ENCODE measurements at places on chromosomes 5 and 9. TPM values are rescaled to one million over a fixed set of nuclear protein-coding genes. Genes with fewer than 3 reads are reported as not detected.

- no peak for DNase-seq
Observed at GRCh38 chr5:52831786-52832511, 44.2 kb downstream of the ITGA1 start.

DNA sequence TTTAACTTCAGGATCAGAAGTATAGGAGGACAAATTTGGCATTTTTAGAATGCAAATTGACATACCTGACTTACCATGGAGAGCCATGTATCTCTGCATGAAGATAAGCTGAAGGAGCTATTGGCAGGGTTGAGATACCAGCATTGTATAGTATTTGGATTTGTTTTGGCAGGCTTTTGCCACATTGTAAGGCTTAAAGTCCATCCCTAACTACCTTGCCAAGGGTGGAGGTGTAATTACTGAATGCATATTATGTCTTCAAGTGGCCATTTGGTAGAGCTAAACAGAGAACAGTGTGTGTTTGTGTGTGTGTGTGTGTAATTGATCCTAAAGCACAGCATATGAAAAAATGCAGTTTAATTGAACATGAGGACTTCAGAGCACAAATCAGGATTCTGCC is 324.7 kb downstream of the FAM170A start:
- DNase-seq, result no peak

DNA sequence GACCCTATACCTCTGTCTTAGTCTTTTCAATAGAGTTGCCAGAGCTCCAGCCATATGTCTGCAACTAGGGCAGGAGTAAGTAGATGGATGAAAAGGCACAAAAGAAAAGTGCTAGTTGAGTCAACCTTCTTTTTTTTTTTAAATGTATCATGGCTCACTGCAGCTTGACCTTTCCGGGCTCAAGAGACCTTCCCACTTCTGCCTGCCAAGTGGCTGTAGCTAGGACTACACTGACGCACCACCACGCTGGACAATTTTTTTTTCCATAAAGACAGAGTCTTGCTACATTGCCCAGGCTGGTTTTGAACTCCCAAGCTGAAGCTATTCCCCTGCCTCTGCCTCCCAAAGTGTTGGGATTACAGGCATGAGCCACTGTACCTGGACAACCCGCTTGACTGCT is 27.3 kb downstream of the FOXE1 start:
- DNase-seq, result no peak

GRCh38 chr5:163815240-163815791 is 309.9 kb downstream of the MAT2B start:
- no peak for DNase-seq

The IGFBPL1 gene
- 28.8 TPM for total RNA-seq

DNA sequence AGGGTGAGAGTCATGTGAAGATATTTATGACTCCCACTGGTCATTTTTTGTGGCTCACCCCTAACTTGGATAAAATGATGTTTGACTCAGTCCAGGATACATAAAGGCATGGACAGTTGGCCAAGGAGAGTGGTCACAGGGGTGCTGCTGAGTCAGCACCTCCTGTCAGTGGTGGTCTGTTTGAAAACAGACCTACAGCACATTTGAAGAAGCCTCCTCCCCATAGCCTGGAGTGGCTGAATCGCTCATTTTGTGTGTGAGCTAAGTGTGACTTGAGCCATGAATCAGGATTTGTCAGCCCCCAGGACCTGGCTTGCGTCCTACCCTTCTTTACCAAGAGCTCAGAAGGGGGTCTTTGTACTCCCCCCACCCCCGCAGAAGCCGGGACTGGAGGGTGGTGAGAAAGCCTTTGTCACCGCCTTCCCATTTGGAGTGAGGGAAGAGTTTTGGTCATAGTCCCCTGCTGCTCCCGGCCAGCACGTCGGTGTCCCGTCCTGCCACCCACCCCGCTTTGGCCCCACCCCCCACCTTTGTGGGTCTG is 35.6 kb downstream of the TRIO start:
- DNase-seq, result peak; percentile 87

GRCh38 chr5:20956134-20956533 is 968.1 kb upstream of the CDH18 start:
- DNase-seq, result no peak

Measured in Daoy (cell line).